ENCODE measurements at places on chromosomes 2 and 18. TPM values are rescaled to one million over a fixed set of nuclear protein-coding genes. Genes with fewer than 3 reads are reported as not detected.

Gene CGREF1
- total RNA-seq = 1.4 TPM

Gene ANKRD30B
- not detected for total RNA-seq

Gene MROH2A
- total RNA-seq = not detected

Gene OSBPL6
- 0.33 TPM for total RNA-seq

Gene DLGAP1
- not detected for total RNA-seq

Gene ACMSD
- total RNA-seq = not detected

DNA sequence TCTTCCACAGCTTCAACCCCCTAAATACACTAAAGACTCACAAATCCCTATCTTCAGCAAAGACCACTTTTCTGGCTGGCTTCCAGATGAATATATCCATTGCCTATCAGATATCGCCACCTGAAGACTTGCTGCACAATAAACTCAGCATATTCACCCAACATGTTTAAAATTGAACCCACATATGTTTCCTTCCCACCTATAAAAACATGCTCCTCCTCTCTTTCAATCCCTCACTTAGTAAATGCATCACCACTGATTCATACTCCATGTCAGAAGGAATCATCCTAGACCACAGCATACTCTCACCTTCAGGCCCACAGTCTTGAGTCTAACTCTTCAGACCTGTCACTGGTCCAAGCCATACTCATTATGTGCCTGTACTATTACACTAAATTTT, 5.3 kb downstream of the SPC25 start:
- no peaks in the 10 kb centered on the region for H3K36me3 ChIP-seq
- H3K27me3 ChIP-seq = no peaks in the 10 kb centered on the region
- DNase-seq = no peak
- no peak overlapping the region for H3K27ac ChIP-seq
- H3K4me1 ChIP-seq = peaks cover 3% of the 10 kb centered on the region
- H3K4me3 ChIP-seq = no peak overlapping the region

- no peak for DNase-seq
- no peak overlapping the region for H3K27ac ChIP-seq
- H3K36me3 ChIP-seq = peaks cover 5% of the 10 kb centered on the region
- no peak overlapping the region for H3K4me3 ChIP-seq
Measured at GRCh38 chr2:34307636-34308035, 708.5 kb upstream of the FAM98A start.

DNA sequence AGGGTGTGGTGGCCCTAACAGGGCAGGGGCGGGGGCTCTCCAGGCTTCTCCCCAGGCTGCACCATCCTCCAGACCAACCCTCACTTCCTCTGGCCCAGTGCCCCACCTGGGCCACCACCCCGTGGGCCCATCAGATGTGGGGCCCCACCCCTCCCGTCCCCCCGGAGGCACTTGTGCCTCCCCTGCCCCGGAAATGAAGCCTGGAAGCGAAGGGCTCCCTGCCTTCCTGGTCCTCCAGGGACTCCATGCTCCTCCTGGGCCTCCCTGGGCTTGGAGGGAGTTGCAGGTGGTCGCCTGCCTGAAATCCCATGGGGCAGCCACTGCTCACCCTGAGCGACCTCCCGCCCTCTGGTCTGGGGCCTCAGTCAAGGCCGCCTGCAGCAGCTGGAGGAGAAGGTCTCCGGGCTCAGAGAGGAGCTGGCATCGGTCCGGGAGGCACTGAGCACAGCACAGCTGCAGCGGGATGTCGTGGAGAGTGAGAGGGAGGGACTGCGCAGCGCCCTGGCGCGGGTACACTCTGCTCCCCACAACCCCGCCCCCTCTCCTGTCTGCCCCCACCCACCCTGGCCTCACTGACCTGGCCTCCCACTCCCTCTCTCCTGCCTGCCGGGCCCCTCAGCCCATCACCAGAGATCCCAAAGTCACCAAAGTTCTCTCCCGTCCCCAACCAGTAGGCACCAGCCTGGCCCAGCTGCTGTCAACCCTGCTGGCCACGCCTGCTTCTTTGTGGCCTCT, 28.0 kb downstream of the CROCC2 start:
- no peaks in the 10 kb centered on the region for H3K36me3 ChIP-seq
- DNase-seq = peak; percentile 53
- no peak overlapping the region for H3K27ac ChIP-seq
- H3K4me3 ChIP-seq = no peak overlapping the region
- H3K4me1 ChIP-seq = no peaks in the 10 kb centered on the region

- no peak overlapping the region for H3K4me3 ChIP-seq
- H3K4me1 ChIP-seq = no peaks in the 10 kb centered on the region
- no peak for DNase-seq
- peaks cover under 1% of the 10 kb centered on the region for H3K36me3 ChIP-seq
- H3K27me3 ChIP-seq = no peaks in the 10 kb centered on the region
Measured at GRCh38 chr18:41042866-41043265, 912.2 kb upstream of the PIK3C3 start.

DNA sequence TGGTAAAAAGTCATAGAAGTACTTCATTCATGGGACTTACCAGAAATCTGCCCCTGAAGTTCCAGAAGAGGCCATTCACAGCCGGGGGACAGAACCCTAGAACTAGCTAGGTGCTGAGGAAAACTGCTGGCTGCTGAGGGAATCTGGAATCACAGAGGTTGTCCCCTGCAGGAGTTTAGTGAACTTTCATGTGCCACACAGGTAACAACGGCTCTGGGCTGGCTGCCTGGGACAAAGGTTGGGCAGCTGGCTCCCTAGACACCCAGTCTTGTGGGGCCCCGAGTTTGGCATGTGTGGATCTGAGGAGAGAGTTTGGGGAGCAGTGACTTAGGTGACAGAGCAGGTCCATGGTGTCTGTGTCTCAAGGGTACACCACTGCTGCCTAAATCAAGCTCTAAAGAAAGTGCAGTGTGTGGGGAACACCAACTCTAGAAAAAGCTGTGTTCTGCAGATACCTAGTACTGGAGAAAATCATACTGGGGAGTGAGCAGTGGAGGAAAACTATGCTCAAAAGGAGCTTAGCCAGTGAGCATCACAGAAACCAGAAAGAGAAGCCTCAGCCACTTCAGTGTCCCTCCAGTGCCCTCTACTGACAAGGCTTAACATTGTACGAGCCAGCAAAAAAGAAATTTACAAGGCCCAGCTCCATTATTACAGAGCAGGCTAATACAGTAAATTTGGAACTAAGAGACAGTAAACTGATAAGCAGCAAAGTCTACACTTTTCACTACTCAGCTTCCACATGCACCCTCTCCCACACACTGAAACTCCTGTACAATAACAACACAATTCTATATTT, 15.2 kb downstream of the GALNT3 start:
- H3K27ac ChIP-seq = peak overlapping the region; percentile 43
- H3K4me1 ChIP-seq = peaks cover 34% of the 10 kb centered on the region
- H3K4me3 ChIP-seq = no peak overlapping the region
- no peaks in the 10 kb centered on the region for H3K27me3 ChIP-seq

DNA sequence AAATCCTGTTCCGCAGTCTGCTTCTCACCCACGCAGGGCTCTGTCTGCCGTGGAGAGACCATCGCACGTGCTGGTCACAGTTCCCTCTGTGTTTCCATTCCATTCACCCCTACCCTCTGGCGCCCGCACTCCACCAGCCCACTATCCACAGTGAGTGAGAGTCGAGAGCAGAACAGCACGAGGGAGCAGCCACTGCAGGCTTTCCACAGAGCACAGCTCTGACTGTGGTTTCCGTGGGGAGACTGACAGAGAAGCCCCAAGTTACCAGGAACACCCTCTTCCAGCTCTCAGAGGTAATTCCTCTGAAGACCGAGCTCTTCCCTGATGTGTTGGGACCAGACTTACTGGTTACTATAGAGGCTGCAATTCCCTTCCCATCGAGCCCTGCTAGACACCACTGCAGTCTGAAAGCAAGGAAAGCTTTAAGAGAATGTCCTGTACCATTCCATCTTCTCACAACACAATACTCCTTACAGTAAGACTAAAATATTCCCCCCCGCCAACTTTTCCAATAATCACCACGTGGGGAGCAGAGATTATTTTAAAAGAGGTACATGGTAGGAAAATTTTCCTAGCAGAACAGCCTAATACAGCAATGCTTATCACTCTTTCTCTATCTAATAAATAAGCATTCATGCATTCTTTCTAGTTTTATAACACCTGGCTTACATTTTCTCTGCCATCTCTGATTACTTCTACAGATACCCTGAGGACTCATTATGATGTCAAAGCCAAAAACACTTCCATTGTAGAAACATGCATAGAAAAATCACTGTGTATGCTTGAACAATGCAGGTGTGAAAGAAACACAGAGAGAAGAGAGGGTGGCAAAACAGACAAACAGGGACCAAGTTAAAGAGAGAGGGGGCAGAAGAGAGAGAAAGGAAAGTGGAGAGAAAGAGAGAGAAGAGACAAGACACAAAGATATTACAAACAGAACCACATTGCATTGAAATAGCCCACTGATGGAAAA, 4.7 kb downstream of the MYT1L start:
- H3K4me1 ChIP-seq = no peaks in the 10 kb centered on the region
- no peak for DNase-seq
- H3K27me3 ChIP-seq = peaks cover 2% of the 10 kb centered on the region
- H3K27ac ChIP-seq = no peak overlapping the region

DNA sequence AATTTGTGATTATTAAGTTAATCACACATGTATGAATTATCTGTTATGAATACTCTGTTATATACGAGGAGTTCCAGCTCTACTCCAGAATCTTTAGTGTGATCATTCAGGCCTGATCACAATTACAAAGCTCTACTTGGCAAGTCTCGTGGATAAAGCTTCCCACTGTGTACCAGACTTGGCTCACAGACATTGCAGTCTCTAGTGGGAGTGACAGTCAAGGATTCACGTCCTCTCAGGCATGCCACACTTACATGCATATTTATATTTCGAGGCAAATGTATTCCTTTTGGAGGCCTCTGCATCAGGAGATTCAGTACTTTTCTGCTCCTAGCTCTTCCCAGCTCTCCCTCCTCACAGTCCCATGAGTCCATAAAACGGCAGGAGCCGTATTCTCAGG, 403.4 kb upstream of the CDH7 start:
- no peak for DNase-seq
- no peak overlapping the region for H3K27ac ChIP-seq
- no peaks in the 10 kb centered on the region for H3K4me1 ChIP-seq
- H3K27me3 ChIP-seq = no peaks in the 10 kb centered on the region

Data from natural killer cell treated with Interleukin-12 subunit alpha and Interleukin-12 subunit beta and Interleukin-15 and Interleukin-18, amount 100 ng/mL, for 72 hours (primary cell).